ENCODE measurements at places on chromosomes 1 and 21.

DNA sequence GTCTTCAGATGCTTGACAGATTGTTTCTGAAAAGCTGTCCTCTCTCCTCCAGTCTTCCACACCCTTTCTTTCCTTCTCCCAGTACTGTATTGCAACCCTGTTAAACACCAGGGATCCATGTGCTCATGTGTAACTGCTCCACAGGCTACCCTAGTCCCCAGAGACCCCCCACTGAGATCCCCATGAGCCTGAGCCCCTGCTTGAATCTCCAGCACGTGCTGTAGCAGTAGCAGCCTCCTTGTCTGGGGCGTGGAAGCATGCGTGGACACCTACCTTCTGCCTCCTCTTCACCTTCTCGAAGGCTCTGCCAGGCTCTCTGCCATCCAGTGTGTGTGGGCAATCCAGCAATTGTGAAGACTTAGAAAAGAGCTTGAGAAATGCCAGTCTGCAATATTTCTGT is 25.2 kb downstream of the GPR137B start:
- no peak for DNase-seq
- peaks cover 12% of the 10 kb centered on the region for H3K4me1 ChIP-seq
- H3K36me3 ChIP-seq, result no peaks in the 10 kb centered on the region
- 0 out of 3 replicates have a peak, but pooled peaks cover 3% of the 10 kb centered on the region for H3K27me3 ChIP-seq
- no peak overlapping the region for H3K27ac ChIP-seq
- no peak overlapping the region for H3K4me3 ChIP-seq

DNA sequence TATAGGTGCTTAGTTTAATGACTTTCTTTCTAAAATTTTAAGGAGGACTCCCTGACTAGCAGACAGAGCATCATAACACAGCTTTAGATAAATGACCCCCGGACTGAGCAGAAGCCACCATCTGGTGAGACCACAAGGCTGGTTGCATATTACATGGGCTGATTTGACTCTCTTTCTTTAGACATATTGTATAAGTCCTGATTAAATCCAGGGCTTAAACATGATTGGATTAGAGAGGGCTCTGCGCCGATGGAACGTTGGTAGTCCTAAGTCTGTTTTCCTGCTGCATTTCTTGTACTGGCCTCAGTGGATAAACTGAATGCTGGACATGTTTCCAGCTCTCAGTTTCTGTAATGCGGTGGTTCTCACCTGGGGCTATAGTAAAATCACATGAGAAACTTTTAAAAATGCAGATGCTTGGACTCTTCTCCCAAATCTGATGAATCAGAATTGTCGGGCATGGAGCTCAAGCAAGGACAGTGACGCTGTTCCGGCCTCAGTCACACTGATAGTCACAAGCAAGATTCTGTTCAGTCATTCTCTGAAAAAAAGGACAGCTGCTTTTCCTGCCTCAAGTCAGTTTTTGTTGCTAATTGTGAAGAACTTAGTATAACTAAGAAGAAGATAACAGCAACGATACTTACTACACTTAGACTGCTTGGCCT is 16.6 kb downstream of the DDI2 start:
- H3K4me1 ChIP-seq, result no peaks in the 10 kb centered on the region
- H3K4me3 ChIP-seq, result no peak overlapping the region
- H3K27ac ChIP-seq, result no peak overlapping the region
- DNase-seq, result no peak
- H3K36me3 ChIP-seq, result peaks cover 41% of the 10 kb centered on the region

GRCh38 chr1:79646880-79647279 is 640.4 kb upstream of the ADGRL4 start:
- H3K27me3 ChIP-seq, result no peaks in the 10 kb centered on the region
- no peaks in the 10 kb centered on the region for H3K4me1 ChIP-seq
- H3K36me3 ChIP-seq, result no peaks in the 10 kb centered on the region
- no peak overlapping the region for H3K4me3 ChIP-seq
- H3K27ac ChIP-seq, result no peak overlapping the region

GRCh38 chr1:152111515-152111968 is 3.7 kb downstream of the TCHH start:
- H3K4me1 ChIP-seq, result no peaks in the 10 kb centered on the region
- H3K4me3 ChIP-seq, result no peak overlapping the region
- H3K36me3 ChIP-seq, result no peaks in the 10 kb centered on the region
- no peak for DNase-seq
- H3K27me3 ChIP-seq, result peaks cover 55% of the 10 kb centered on the region
- no peak overlapping the region for H3K27ac ChIP-seq

DNA sequence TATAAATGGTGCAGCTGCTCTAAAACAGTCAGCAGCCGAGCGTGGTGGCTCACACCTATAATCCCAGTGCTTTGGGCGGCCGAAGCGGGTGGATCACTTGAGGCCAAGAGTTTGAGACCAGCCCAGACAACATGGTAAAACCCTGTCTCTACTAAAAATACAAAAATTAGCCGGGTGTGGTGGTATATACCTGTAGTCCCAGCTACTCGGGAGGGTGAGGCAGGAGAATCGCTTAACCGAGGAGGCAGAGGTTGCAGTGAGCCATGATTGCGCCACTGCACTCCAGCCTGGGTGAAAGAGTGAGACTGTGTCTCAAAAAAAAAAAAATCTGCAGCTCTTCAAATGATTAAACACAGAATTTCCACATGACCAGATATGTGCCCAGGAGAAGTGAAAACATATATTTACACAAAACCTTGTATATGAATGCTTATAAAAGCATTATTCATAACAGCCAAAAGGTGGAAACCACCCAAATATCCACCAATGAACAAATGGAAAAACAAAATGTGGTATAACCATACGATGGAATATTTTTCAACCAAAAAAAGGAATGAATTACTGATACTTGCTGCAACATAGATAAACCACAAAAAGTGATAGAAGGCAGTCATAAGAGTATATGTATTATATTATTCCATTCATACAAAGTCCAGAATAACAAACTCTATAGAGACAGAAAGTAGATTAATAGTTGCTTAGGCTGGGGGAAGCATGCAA is 14.1 kb downstream of the EPS15 start:
- H3K4me1 ChIP-seq, result peaks cover 17% of the 10 kb centered on the region
- H3K27me3 ChIP-seq, result no peaks in the 10 kb centered on the region
- DNase-seq, result peak; percentile 7

Data from HepG2 (cell line).